GM12892 (cell line): ENCODE measurements at places on chromosomes 7 and 10.

GRCh38 chr7:98398567-98399372 is 2.1 kb downstream of the BAIAP2L1 start:
- DNase-seq, result no peak

- DNase-seq, result no peak
Measured at GRCh38 chr7:31028006-31028405, 24.1 kb upstream of the ADCYAP1R1 start.

DNA sequence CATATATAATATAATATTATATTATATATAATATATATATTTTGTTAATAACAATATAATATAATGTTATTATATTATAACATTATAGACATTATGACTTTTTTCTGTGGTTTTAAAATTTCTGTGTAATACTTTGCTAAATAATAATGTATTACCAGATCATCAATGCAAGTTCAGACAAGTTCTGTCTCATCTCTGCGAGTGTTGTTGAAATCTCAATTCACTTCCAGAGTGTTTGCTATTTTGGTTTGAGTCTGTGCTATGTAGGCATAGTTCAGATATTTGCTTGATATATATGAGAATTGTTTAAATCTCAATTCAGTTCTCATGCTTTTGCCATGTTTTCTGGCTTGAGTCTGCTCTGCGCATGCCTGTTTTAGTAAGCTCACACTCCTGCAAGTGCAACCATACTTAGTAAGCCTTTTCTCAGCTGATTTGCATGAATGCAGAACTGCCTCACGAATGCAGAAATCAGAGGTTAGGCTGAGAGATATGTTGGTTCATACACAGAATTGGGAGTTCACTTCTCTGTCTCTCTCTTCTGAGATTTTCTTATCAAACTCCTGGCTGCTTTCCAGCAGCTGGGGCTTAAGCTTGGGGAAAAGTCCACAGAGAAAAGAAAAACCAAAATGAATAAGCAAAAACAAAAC is 830.2 kb upstream of the SORCS1 start:
- DNase-seq, result no peak

DNA sequence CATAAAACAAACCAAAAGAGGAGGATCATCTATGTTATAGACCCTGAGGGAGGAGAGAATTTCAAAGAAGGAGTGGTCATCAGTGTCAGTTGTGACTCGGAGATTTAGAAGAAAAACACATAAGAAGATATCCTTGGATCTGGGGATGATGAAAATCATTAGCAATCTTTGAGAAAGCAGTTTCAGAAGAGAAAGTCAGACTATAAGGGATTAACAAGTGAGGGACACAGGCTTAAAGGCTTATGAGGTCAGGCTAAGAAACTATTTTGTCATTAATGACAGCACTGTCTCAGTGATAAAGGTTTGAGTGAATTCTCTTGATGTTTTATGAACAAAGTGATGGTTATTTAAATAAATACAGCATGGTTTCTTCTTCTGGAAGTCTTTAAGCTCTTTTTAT is 6.1 kb upstream of the GPR85 start:
- DNase-seq, result no peak

- no peak for DNase-seq
Measured at GRCh38 chr10:88110355-88110754, 246.9 kb downstream of the PTEN start.

DNA sequence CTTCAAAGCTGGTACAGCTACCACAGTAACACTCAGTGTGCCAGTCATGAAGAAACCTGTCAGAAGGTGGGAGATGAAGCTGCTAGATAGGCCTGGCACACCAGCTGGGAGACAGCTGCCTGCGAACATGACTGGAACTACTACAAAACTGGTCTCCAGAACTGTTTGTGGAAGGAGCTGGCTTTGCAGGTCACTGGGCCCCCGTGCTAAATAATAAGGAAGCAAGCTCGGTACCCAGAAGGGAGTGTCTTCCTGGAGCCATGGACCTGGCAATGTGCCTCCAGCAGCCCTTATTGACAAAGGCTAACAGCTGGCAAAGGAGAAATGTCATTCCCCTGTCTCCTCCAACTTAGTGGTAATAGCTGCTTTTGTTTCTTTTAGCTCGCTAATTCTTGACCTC is 1217.6 kb upstream of the LRRN3 start:
- no peak for DNase-seq

- no peak for DNase-seq
Measured at GRCh38 chr7:150946421-150947240, 31.5 kb downstream of the KCNH2 start.

- no peak for DNase-seq
Measured at GRCh38 chr7:66754541-66754940, 14.0 kb downstream of the RABGEF1 start.

- DNase-seq, result no peak
Measured at GRCh38 chr10:96512524-96513304, 1.0 kb downstream of the TLL2 start.

DNA sequence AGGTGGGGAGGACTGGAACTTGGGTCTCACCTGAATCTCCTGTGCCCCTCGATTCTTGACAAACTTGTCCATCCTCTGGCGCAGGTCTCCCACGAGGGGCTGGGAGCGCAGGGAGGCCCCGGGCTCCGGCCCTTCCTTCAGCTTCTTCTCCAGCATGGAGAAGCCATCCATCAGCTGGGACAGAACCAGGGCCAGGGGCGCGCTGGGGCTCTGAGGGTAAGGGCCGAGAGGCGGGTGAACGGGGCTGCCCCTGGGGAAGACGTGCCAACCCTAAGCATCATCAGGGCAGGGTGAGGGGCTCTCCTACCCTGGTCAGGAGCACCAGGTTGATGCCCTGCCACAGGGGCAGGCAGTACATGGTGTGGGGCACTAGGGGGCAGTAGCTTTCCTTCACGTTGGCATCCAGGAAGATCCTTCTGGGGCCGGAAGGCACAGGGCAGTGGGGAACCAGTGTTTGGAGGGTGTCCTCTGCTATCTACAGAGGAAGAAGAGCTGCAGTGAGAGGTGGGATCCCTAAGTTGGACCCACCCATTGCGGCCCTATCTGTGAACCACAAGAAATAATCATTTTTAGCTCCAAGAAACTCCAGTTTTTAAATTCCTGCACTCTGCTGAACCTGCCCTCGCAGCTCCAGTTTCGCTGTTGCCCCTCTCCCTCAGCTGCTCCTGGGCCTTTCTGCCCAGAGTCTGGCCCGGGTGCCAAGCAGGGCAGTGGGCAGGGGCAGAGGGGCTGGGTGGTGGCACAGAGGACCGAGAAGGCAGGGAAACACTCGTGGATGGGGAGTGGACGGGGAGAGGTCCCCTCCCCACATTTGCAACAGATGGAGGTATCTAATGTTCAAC is 10.8 kb upstream of the PYROXD2 start:
- DNase-seq, result peak; percentile 69

GRCh38 chr10:7421526-7421925 is 10.7 kb upstream of the SFMBT2 start:
- no peak for DNase-seq

DNA sequence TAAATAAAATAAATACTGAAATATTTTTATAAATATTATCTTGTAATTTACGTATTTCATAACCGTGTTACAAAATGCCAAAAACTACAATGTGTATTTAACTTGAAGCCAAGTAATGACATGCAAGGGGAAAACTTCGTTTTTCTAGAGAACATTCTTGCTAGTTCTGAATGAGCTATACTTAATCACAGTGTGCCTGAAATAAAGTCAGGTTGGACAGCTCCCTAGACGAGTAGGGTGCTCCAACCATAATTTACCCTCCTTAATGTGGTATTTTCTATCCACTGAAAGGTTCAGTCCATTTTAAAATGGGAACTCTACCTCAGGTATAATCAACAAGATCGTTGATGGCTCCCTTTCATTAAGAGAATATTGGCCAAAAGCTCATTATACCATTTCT is 194.5 kb upstream of the AHR start:
- no peak for DNase-seq

- no peak for DNase-seq
Measured at GRCh38 chr7:41315764-41316163, 387.1 kb downstream of the INHBA start.

DNA sequence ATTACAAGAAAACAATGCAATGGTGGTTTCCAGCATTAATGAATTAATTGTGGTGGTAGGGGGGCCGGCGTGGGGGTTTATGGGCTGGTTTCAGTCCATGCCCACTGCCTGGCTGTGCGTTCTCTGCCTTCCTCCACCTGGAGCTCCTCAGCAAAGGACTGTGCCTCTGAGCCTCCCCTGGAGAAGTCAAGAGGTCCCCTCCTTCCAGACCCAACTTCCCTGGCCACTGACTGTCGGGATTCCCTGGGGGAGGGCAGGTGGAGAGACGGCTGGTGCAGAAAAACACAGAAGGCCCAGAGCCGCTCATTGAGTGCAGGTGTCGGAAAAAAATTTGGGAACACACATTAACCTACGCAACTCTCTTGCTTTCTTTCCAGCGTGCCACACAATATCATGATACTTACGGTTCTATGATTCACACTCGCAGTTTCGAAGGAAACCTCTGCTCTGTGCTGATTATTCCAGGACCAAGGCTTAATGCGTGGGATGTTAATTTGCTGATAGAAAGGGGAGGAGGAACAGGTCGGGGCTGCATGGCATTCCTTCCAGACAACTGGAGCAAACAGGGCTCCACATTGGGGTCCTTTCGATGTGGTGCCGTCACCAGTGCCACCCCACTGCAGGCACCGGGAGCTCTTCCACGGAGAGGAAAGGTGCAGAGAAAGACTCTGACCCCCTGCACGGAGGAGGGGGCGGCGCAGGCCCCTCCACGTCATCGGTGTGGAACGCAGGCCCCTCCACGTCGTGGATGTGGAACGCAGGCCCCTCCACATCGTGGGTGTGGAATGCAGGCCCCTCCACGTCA is 506.7 kb downstream of the DNAJB6 start:
- DNase-seq, result no peak

DNA sequence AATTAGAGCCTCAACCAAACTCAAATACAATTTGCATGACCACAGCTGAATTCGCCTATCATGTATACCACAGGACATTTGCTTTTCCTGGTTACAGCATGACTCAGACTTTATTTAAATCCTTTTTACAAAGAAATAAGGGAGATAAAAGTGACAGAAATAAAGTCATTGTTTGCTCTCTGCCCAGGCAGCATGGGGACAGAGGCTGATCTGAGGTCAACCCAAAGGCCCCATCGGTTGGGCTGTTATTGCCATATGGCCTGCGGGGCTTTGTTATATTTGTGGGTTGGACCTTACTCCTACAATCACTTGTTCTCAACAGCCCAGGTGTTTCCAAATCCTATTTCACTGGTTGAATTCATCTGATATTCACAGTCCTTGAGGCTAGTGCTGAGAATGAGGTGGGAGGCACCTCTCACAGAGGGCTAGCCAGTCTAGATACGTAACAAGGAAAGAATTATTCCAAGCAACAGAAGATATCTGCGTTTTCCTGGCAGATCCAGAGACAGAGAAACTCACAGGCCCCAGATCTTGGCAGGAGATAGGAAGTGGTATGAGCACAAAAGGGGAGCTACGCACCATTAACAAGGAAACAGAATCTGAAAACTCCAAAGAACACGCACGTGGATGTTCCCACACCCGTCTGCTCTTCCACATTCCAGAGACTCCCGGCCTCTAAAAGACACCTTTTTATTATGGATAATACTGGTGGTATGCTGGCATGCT is 117.3 kb downstream of the HIPK2 start:
- DNase-seq, result no peak

GRCh38 chr7:94352887-94353286 is 41.8 kb upstream of the COL1A2 start:
- no peak for DNase-seq

GRCh38 chr10:3761904-3762303 is 23.1 kb downstream of the KLF6 start:
- no peak for DNase-seq

GRCh38 chr7:94127026-94127425 is 122.9 kb upstream of the BET1 start:
- no peak for DNase-seq

DNA sequence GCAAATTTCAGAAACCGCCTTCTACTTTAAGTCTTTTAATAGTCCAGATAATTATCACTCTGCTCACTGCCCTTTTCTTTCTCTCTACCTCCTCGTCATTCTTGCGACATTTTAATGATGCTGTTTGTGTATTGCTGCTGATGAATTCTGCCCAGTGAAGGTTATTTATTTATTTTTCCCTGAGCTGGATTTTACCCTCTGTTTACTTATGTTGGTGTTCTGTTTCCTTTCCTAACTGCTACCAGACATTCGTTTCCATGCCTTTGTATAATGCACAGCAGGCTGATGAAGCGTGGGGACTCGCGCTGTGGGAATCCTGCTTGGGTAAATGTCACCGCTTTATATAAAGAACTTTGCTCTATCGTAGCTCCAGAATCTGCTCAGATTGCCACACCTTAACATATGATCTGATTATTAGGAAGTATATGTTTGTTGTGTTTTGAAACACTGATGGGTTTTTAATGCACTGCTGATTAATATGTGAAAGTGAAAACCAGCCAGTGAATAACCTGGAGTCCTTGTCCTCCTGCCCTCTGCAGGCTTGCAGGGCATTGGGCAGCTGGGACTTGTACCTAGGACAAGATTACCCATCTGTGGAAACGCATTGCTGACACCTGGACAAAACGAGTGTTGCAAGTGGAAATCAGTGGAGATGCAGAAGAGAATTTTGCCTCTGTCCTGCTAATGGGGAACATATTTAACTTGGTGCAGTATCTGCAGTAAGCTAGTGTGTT is 291.5 kb downstream of the SDK1 start:
- no peak for DNase-seq

GRCh38 chr10:7505196-7505595 is 94.4 kb upstream of the SFMBT2 start:
- DNase-seq, result no peak

DNA sequence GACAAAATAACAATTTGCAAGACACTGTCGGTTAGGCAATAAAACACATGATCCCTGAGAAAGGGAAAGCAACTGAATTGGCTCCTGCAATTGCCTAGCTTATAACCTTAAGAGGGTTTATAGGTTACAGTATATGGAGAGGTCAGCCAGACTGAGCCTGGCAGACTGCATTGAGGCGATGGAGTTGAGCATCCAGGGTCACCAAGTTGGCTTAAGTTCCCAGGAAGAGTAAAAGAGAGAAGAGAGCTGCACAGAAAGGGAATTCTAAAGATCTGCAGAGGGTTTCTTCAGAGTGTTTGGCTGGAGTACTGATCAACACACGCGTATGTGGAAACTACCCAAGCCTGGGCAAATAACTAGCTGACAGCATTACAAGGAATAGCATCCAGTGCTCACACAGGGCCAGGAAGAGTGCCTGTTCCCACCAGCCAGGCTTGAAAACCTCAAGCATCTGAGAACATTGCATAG is 11.2 kb downstream of the ANKMY2 start:
- DNase-seq, result no peak

- no peak for DNase-seq
Measured at GRCh38 chr10:123526356-123527064, 139.6 kb upstream of the GPR26 start.
